Lung microvascular endothelial cell (primary cell): ENCODE measurements at places on chromosomes 5 and 9. TPM values are rescaled to one million over a fixed set of nuclear protein-coding genes. Genes with fewer than 3 reads are reported as not detected.

DNA sequence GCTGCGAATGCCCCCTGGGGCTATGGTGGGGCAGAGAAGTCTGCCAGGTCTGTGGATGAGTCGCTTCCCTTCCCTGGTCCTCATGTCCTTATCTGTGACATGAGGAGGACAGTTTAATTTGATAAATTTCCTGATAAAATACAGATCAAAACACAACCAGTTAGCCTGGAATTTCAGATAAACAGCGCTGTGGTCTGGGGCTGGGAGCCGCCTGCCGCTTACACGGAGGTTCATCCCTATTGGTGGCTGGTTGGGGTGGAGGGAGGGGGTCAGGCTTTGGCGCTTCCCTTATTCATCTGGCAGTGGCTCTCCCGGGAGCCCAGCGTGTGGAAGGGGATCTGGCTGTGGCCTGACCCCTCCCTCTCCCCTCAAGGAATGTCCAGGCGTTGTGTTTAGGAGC lies 17.9 kb downstream of the CRB2 start:
- DNase-seq = peak; percentile 11

DNA sequence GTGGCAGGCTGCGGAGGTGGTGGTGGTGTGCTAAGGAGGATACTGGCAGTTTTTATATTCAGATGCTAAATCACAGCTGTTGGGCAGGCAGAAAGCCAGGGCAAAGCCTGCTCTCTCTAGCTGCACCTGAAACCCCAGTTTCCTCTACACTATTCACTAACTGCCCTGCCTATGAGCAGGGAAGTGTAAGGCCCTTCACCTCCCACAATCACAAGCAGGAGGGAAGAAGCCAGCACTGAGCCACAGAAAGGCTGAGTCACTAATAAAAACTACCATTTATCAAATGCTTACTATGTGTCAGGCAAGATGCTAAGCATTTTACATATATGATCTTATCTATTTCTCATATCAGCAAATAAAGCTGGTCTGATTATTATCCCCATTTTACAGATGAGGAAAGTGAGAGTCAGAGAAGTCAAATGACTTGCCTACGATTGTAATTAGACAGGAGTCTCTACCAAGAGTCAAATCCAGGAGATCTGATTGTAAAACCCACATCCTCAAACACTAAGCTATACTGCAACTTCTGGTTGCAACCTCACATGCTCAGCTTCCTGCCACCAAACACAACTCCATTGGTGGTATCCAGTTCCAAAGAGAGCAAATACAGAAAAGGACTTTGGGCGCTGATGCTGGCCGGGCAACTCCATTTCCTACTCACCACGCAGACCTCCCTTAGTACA lies 17.7 kb upstream of the IL6ST start:
- DNase-seq = peak; percentile 37

DNA sequence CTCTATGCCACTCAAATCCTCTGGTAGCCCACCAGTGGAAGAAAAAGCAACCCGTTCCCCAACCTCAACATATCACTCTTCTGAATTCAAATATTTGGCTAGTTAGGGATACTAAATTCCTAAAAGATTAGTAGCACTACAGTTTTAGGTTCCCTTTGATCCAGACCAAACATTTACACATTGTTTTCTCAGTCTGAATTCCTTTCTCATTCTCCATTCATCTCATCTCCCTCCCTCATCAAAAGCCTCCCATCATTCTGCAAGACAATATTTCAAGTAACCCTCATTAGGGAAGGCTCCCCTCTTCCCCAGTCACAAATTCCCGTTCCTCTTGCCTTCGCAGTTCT lies 26.3 kb downstream of the ADAM19 start:
- no peak for DNase-seq

DNA sequence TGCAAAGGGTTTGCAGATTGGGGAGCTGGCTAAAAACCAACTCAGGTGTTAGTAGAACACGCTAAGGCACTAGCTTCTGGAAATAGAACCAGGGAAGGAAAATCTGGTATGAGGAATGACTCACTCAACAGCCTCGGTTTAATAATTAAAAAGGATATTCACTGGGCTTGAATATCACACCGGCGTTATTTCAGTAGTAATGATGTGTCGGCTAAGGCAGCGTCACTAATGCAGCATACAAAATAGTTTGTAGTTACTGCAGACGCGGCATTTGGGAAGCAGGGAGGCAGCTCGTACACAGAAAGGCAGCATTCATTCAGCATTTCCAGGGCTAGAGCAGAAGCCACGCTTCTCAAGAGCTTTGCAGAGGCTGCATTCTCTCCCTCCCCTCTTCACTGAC lies 1.7 kb downstream of the ADRA1B start:
- no peak for DNase-seq

GRCh38 chr9:111897601-111898137 lies 1.1 kb downstream of the UGCG start:
- peak; percentile 35 for DNase-seq

DNA sequence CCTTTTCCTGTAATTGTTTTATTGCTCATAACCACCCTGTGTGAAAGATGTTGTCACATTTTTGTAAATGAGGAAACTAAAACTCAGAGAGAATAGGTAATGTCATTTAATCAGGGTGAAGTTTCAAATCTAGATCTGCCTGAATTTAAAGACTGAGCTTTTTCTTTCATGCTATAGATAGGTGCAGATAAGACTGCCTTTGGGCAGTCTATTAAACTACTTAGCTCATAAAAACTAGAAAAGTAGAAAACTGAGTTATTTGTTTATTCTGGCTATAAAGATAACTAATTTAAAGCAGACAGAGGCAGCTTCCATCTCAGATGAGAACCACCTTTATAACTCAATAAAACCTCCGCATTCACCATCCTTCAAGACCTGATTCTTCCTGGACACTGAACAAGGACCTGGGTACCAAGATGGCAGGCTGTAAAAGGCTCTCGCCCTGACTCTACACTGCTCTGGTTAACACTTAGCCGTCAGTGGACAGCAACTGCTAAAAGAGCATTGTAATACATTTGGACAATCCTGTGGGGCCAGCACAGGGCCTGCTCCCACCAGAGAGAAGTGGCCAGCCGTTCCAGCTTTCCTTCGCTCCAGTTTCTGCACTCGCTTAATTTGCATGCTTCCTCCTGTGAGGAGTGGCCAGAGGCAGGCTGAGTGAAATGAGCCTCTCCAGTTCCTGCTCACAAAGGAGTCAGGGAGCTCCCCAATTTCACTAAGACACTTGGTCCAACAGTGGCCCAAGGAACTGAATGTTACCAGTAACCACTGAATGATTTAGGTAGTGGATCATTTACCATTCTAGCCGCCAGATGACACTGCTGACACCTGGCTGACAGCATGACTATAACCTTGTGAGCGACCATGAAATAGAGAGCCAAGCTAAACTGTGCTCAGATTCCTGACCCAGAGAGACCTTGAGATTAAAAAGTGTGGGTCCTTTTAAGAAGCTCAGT lies 566.4 kb downstream of the EFNA5 start:
- peak; percentile 45 for DNase-seq

- DNase-seq = no peak
Measured at GRCh38 chr5:138752341-138752950, 779 bp upstream of the CTNNA1 start.

GRCh38 chr5:116394186-116394867 lies 180.3 kb downstream of the SEMA6A start:
- no peak for DNase-seq

DNA sequence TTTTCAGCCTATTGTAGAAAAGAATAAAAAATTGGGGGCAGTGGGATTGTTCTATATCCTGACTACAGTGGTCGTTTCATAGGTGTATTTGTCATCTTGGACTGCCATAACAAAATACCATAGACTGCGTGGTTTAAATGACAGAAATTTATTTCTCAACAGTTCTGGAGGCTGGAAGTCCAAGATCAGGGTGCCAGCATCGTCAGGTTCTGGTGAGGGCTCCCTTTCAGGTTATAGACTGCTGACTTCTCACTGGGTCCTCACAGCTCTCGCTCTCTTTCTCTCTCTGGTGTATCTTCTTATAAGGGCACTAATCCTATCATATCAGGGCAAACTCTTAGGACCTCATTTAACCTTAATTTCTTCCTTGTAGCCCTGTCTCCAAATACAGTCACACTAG lies 356.7 kb upstream of the TRPC7 start:
- DNase-seq = no peak

- DNase-seq = no peak
Measured at GRCh38 chr5:98248949-98249348, 524.5 kb upstream of the RGMB start.

DNA sequence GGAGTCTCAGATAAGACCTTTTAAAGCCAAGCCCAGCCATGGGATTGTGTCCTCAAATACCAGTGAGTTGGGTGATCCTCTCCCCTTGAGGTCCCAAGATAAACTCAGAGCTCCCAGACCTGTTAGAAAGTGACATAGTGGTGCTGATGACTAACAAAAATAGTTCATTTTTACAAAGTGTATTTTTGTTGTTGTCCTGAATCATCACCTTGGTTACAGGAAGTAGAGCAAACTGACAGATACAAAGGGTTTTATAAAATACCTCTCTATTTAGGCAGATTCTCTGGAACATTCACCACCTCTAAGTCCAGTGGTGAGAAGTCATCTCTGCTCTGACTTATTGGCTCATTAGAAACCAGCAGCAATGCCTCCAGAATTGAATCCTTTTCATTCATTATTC lies 259.3 kb downstream of the CEMIP2 start:
- DNase-seq = peak; percentile 18

GRCh38 chr5:58412081-58412480 lies 47.8 kb downstream of the PLK2 start:
- DNase-seq = no peak

DNA sequence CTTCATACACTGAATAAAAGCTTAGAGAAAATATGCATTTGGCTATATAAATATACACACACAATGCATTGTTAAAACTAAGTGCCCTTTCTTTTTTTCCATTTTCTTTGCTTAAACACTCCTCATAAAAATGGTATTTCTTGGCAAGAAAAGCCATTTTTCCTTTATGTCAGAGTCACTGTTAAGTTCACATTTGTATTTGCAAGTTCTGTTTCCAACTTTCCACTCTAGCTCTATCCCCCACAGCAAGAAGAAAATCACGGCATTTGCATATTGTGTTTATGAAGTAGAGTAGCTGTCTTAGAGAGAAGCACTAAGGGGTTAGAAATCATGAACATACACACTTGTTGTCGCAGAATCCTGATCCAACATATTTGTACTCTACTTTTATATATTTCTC lies 662.1 kb upstream of the MEF2C start:
- no peak for DNase-seq

DNA sequence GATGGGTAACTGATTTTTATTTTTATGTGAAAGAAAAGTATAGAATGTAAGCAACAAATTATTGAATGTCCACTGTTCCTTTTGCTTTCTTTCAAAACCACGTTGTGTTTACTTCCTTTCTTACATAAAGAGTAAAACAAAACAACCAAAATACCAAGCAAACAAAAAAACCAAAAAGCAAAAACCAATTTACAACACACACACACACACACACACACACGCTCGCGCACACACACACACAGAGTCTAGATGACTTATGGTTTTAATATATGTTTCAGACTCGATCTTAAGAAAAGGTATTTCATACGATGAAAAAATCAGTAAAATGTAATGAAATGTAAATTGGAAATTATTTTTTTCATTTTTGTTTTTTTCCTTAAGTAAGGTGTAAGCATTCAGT lies 80.3 kb downstream of the ADGRV1 start:
- no peak for DNase-seq

DNA sequence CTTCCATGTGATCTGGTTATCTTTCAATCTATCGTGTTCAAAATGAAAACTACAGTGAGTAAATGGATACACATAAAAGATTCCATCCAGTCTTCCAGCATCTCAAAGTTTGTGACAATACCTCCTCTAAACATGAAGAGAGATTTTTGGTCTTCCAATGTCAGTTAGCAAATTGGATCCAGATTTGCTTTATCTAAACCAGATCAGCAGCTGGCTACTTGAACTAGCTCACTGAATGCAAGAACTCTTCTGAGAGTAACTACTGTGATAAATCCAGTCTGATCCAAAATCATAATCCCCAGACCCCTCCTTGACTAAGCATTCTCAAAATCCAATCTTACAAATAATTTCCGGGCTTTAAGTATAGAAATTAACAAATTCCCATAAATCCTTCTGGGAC lies 2177.9 kb upstream of the C9orf72 start:
- DNase-seq = no peak

DNA sequence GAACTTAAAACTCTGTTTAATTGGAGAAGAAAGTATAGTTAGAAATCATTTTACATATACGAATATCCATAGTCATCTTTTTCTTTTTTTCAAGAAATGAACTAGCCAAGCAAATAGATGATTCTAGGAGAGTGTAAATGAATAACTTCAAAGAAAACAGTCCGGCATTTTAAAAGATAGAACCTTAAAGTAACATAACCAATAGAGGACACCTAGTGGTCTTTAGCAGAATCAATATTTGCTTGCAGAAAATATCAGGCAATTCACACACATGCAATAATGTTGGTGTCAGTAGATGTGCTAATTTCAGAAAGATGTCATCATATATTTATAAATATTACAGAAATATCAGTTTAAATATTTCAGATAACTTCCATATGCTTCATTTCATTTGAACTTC lies 57.1 kb downstream of the HCN1 start:
- DNase-seq = peak; percentile 0

GRCh38 chr9:113452113-113452605 lies 11.4 kb upstream of the RGS3 start:
- no peak for DNase-seq

- DNase-seq = no peak
Measured at GRCh38 chr9:133604214-133604613, 5.0 kb downstream of the FAM163B start.

- DNase-seq = peak; percentile 61
Measured at GRCh38 chr9:134689321-134690181, 47.9 kb downstream of the COL5A1 start.

- peak; percentile 75 for DNase-seq
Measured at GRCh38 chr9:36873247-36873875, 160.7 kb downstream of the PAX5 start.

DNA sequence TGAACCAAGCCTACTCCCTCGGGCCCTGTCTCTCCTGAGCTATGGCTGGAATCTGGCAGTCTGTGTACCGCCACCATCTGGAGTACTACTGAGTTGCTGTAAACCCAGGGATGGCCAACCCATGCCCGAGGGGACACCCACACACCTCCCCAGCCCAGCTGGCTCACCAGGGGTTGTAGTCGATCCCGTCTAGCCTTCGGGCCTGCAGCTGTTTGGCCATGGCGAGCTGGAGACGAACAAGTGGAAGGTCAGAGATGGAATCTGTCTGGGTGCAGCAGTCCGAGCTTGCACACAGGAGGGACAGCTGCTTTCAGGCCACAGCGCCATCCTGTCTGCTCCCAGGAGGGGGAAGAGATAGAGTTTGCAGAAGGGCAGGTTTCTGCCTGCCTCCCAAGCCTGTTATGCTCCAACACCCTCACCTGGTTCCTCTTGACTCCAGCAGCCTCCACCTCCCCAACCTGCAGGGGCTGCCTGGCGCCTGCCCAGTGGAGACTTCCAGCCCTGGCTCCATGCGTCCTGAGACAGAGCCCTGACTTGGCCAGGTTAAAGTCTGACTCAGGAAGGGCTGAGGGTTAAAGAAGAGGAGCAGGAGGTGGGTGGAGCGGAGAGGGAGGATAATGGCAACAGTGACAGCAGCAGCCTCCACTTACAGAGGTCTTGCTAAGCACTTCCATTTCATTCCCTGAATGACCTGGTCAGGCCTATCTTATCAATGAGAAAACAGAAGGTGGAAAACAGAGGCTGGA lies 15.8 kb upstream of the SPOUT1 start:
- no peak for DNase-seq

Gene INSL4
- not detected in 2 replicates for total RNA-seq

Gene TMEFF1
- total RNA-seq = 10.5 and 11.5 TPM in 2 replicates

Gene CRB2
- total RNA-seq = not detected in 2 replicates

Gene DIRAS2
- 0.22 and 0.40 TPM in 2 replicates for total RNA-seq
